Cortex of kidney (tissue), 1 donor: ENCODE measurements at places on chromosomes 12 and 14.

DNA sequence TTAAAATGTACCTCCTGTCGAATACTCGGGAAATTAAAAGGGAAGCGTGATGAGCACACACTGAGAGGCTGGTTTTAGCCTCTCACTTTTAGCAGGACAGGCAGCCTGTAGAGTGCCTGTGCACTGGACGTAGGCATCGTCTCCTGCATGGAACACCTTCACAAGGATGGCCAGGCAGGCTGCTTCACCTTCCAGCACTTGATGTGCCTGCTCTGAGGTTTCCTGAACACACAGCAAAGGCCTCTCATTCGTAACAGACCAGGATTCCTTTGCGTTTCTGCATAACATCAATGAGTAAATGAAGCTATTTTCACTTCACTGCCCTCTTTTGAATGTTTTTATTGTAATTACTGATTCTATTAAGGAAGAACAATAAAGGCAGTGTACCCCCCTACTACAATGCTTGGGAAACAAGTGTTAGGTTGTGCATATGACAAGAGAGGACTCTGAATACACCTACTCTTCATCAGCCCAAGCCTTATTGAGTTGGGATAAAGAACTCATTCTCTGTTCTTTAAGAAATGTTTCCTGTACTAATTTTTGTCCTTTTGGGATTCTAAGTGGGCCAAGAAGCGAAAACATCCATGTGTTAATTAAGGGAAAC is 1077.6 kb upstream of the FOXG1 start:
- DNase-seq = no peak

DNA sequence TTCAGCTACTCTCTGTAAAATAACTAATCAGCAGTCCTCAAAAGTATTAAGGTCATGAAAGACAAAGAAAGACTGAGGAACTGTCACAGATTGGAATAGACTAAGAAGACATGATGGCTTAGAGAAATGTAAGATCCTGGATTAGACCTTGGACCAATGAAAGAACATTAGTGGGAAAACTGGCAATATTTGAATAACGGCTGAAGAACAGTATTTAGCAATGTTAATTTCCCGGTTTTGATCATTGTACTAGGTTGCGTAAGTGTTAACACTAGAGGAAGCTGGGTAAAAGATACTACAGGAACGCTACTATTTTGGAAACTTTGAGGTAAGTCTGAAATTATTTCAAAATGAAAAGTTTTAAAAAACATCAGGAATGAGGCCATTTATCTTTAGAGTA is 98.8 kb upstream of the RESF1 start:
- no peak for DNase-seq

DNA sequence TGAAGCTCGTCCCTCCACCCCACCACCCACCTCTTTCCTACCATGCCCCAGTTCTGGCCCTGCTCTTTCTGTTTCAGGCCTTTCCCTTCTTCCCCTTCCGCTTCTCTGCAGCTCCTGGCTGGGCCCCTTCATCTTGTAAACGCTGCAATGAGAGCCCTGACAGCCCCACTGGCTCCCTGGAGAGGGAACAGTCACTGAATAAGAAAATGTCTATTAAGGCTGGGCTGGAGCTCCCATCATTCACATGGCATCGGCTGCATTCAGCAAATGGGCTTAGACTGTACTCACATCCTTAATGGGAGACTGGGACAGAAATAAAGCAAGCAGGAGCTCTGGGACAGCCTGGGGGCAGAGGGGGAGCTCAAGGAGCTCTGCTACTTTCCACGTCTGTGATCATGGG is 45.2 kb upstream of the TUNAR start:
- DNase-seq = no peak

DNA sequence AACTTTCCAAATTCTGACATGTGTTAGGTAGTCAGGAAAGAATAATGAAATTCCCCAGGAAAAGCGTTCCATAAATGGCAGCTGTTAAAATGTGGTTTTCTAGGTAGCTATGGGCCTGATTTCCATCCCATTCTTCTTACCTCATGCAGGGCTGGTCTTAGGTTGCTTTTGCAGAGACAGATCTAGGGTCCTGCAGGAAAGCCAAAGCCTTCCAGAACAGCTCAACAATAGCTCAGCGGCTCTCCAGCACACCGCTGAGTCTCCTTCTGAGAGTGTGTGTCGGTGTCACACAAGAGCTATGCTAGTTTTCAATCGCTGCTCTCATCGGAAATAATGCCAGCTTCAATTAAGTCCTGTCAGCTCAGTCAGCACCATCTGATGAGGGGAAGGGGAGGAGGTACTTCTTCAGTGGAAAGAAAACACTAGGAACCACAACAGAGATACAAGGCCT is 106.7 kb downstream of the TMEM30B start:
- DNase-seq = no peak

GRCh38 chr12:22268406-22268805 is 66.1 kb downstream of the ST8SIA1 start:
- DNase-seq = no peak

DNA sequence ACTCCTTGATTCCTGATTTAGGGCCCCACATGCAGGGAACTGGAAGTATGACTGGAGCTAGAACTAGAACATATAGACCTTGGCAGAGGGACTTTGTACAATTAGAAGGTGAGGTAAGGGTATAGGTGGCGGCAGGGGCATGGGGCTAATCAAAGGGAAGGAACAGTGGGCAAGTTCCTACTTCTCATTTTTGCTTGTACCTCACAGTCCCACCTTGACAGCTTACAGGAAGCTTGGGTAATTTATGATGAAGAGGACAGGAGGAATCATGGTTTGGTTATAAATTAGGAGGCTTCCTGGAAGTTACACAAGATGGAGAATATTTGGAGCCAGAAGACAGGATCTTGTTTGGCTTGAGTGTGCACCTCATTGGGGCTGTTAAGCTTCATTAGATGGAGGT is 33.4 kb downstream of the SUSD6 start:
- no peak for DNase-seq

GRCh38 chr14:105294142-105294597 is 6.6 kb downstream of the BRF1 start:
- no peak for DNase-seq

- DNase-seq = no peak
These were observed 312.9 kb downstream of the ALG10 start for GRCh38 chr12:34334953-34335743.

DNA sequence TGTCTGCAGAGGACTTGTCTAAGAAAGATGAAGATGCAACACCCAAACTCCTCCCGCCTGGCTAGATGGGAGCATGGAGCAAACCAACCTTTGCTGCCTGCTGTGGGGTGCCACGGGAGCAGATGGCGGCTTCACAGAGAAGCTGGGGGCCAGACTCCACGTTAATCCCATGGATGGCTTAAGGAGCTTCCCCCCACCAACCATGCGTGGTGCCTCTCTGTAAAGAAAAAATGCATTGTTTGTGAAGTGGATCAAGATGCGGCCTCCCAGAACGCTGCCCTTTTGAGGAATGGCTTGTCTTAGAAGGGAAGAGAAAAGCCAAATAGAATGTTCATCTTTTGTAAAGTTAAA is 15.6 kb downstream of the MVK start:
- DNase-seq = no peak

- DNase-seq = no peak
These were observed 116.5 kb downstream of the GPHN start for GRCh38 chr14:66624336-66624937.

DNA sequence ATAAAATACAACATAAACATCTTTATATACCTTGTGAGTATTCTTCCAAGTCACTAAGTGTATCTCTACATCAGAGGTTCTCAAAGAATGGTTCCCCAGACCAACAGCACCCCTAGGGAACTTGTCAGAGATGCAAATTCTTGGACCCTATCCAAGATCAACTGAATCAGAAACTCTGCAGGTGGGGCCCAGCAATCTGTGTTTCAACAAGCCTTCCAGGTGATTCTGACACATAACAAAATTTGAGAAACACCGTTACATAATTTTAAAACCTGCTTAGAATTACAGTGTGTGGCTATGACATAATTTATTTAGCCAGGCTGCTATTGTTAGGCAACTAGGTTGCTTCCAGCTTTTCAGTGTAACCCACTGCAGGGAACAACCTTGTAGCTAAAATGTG is 49.8 kb downstream of the NTN4 start:
- DNase-seq = no peak

DNA sequence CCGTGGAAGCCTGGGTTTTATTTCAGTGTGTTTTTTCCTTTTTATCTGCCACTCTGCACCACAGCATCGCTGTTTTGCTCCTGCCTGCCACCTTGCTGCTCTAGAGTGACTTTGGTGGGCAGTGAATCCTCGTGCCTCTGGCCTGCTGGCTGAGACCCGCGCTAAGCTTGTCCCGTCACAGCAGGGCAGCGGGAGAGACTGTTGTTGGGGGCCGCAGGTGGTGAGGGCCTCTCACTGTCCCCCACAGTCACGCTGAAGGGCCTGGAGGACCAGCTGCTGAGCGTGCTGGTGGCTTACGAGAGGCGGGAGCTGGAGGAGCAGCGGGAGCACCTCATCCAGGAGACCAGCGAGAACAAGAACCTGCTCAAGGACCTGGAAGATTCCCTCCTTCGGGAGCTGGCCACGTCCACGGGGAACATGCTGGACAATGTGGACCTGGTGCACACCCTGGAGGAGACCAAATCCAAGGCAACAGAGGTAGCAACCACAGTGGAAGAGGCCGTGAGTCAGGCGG is 55.2 kb downstream of the CCDC92 start:
- DNase-seq = no peak

- no peak for DNase-seq
These were observed 12.1 kb downstream of the NCKAP1L start for GRCh38 chr12:54509617-54510016.

- DNase-seq = no peak
These were observed 115.4 kb upstream of the MYL2 start for GRCh38 chr12:111035578-111036301.

DNA sequence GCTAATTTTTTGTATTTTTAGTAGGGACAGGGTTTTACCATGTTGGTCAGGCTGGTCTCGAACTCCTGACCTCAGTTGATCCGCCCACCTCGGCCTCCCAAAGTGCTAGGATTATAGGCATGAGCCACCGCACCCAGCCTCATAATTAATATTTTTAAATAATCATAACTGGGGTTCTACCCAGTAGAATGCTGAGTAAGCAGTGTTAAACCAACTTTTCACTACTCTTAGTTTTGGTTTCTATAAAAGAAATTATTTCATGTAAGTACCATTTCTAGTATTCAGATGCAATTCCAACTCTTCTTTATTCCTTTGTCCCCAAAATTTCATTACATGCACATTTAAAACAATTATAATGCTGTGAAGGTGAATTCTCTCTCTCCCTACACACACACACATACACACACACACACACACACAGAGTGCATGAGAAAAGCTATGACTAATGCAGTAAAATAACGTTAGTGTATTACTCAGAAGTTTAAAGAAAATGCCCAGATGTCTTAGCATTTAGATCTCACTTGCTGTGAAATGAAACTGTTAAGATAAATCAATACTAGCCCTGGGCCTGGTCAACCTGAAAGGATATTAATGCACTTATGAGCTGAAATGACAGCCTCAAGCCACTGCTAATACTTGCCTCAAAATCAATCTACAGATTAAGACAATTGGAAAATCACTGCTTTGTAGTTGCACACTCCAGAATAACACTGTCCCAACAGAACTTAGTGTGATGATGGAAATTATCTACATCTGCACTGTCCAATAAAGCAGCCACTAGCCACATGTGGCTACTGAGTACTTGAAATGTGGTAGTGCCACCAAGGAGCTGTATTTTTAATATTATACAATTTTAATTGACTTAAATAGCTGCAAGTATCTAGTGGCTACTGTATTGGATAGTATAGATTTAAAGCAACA is 36.0 kb downstream of the PTPN21 start:
- no peak for DNase-seq

GRCh38 chr14:69287098-69288010 is 27.4 kb downstream of the GALNT16 start:
- no peak for DNase-seq

DNA sequence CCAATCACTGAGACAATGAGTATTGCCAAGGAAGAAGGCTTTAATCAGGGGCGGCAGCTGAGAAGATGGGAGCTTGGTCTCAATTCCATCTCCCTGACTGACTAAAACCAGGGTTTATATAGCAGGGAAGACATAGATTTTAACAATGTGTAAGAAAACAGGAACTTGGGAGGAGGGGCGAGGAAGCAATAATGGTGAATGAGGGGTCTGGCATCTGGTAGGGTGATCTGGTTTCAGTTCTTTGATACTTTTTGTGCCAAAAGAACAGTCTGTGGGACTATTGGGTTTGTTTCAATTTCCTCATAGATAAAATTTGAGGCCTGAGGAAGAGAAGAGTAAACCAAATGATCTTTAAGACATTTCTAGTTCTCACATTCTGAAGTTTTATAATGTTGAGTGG is 49.2 kb downstream of the FUT8 start:
- no peak for DNase-seq

DNA sequence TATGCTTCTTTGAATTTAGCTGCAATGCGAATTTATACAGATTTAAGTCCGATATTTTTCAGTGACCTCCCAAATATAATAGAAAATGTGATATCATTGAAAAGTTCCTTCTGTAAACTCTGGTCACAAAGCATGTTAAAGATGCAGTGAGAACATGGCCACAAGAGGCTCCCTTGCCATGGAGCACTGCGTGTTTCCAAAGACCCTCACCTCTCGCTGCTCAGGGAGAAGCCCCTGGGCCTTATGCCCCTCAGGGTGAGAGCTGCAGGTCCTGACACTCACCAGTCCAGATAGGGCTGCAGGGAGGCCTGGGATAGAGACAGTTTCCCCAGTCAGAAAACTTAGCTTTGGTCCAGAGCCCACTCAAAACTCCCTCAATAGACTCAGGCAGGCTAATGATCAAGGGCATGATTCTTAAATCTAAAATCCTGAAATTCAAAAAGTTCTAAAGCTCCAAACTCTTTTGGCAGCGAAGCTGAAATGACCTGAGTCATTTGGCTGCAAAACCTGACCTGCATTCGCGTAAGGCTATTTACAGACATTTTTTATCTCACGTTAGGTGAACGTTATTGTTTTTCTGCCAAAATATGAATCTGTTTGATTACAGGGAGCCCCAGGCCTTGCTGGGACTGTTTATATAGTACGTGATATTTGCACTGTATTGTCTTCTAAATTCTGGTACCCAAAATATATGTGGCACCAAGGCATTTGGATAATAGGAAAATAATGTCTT is 67.8 kb downstream of the CAPZA3 start:
- DNase-seq = no peak

DNA sequence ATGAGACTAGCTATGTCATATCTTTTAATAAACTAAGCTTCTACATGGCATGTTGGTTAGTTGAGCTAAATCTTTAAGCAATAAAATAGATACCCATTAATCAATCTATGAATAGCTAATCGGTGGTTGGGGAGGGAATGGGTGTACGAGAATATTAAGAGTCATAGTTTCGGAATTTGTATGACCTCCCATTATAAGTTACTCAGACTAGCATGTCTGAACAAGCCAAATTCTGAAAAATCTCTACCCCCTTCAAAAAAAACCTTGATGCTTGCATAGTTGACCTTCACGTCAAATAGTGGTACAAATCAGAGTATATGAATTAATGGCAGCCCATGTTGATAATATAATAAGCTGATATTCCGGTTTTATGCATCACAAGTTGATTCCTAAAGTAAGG is 60.0 kb downstream of the PLEKHG7 start:
- no peak for DNase-seq

DNA sequence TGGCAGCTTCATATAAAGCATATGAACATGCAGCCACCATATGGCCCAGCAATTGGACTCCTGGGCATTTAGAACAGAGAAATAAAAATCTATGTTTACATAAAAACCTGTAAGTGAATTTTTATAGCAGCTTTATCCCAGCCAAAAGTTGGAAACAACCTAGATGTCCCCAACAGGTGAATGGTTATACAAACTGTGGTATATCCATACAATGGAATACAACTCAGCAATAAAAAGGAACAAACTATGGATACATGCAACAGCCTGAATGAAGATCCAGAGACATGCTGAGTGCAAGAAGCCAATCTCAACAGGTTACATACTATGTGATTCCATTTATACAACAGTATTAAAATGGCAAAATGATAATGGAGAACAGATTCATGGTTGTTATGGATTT is 3.7 kb downstream of the TMTC1 start:
- no peak for DNase-seq
